ENCODE measurements at places on chromosomes 1 and 21.

DNA sequence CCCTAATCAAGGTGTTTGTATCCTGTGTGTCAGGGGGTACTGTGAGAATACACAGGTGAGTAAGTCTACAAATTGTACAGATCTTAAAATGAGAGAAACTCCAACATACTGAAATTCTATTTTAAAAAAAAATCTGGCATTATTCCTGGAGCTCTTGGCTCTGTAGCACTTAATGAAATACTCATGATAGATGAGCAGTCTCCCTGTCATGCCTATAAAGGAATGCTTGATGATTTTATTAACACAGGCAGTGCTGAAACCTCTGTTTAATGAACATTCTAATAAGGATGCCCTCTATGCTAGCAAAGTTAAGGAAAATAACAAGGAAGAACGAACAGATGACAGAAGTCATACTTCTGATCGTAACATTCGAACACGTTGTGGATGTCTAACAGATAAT, 233.9 kb upstream of the NEGR1 start:
- no peak for DNase-seq

DNA sequence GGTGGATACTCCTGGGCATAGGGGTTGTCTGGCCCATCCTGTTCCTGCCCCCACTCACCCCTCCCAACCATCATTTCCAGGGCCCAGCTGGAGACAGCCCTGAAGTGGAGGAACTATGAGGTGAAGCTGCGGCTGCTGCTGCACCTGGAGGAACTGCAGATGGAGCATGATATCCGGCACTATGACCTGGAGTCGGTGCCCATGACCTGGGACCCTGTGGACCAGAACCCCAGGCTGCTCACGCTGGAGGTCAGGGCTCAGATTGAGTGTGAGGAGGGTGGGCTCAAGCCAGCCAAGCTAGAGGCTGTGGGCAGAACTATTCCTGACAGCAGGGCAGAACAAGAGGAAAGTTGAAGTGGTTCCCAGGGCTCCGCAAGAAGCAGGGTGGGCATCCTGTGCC, 14.2 kb downstream of the RHOC start:
- DNase-seq, result no peak

DNA sequence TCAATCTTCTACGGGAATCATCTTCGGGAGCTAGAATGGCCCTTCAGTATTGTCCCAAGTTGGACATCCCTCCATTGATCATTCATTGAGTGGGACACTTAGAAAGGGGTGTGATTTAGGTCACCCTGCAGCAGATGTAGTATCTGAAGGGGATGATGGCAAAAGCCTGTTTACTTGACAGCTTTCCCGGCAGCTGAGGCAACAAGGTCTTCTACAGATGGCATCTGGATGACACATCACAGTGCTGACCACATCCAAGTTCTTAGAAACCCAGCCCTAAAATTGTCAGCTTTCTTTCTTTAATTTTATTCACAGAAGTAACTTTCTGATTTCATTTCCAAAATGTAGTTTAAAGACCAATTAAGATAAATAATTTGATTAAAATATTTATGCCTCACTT, 150.3 kb downstream of the AMY1C start:
- no peak for DNase-seq

- DNase-seq, result no peak
These were observed 33.1 kb upstream of the ZNF644 start for GRCh38 chr1:91054780-91055481.

DNA sequence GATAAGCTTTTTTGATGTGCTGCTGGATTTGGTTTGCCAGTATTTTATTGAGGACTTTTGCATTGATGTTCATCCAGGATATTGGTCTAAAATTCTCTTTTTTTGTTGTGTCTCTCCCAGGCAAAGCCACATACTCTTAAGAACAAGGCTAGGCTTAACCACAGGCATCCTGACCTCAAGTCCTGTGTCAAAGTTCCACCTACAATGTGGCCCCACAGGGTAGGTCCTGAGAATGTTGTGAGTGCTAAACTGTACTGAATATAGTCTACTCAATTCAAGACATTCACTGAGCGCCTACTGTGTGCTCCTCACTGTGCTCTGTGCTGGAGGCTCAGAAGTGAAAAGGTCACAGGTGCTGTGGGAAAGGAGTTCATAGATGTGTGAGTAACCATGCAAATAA, 20.6 kb downstream of the DDAH1 start:
- no peak for DNase-seq

DNA sequence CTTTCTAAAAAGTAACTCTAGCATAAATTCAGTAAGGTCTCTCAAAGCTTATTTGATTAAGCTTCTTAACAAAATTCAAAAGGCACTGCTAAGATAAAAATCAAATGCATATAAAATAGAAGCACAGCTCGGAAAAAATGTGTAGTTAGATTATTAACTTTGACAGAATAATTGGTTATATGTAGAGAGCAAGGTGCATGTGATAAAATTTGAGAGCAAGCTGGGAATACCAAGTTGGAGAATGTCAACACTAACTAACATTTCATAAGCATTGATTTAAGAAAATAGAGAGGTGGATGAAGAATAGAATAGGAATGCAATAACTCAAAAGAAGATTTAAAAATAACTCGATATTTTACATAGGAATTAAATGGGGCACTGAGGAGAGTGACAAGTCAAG, 204.5 kb upstream of the GREM2 start:
- no peak for DNase-seq

DNA sequence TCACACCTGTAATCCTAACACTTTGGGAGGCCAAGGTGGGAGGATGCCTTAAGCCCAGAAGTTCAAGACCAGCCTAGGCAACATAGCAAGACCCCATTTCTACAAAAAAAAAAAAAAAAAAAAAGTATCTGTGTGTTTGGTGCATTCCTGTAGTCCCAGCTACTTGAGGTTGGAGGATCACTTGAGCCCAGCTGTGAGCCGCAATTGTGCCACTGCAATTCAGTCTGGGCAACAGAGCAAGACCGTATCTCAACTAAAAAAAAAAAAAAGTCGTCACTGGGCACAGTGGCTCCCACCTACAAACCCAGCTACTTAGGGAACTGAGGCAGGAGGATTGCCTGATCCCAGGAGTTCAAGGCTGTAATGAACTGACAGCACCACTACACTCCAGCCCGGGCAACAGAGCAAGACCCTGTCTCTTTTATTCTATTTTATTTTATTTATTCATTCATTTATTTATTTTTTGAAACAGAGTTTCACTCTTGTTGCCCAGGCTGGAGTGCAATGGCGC, 8.6 kb upstream of the EIF4G3 start:
- DNase-seq, result no peak

GRCh38 chr1:173853074-173853473, 14.7 kb downstream of the GAS5 start:
- no peak for DNase-seq

DNA sequence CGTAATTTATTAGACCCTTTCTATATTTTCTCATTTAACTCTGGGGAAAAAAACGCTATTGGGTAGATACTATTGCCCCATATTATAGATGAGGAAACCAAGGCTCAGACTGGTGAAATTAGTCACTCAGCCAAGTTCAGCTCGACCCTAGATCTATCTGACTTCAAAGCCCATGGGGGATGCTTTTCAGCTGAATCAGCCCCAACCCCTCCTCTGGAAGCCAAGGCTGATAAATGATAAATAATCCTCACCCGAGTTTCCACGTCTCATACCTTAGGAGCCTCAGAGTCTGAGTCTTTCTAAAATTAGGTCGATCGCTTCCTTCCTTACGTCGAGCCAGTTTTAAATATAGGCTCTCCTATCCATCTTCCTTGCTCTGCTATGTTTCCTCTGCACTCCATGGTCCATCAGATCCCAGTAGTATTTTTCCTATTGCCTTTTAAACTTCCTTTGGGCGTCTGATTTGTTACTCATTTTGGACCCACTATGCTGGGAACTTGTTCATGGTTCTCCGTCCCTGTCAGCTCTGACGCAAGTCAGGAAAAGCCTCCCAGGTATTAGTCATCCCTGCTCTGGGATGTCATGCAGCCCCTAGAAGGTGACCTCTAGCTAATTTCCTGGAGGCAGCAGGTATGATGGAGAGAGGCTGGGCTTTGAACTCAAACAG, 122.8 kb downstream of the PLPP3 start:
- peak; percentile 16 for DNase-seq

GRCh38 chr1:112714313-112715263, 544 bp downstream of the PPM1J start:
- DNase-seq, result no peak

DNA sequence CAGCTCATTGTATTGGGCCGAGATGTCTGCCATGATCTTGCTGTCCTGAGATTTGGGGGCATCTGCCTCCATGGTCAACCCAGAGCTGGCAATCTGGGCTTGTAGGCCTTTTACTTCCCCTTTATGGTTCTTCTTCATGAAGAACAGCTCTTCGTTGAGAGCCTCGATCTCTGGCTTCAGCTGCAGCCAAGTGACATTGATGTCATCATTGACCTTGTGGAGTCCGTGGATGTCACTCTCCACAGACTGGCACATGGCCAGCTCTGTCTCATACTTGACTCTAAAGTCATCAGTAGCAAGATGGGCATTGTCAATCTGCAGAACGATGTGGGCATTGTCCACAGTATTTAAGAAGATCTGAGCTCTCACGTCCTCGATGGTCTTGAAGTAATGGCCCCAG, 29.2 kb downstream of the RAP1A start:
- no peak for DNase-seq

DNA sequence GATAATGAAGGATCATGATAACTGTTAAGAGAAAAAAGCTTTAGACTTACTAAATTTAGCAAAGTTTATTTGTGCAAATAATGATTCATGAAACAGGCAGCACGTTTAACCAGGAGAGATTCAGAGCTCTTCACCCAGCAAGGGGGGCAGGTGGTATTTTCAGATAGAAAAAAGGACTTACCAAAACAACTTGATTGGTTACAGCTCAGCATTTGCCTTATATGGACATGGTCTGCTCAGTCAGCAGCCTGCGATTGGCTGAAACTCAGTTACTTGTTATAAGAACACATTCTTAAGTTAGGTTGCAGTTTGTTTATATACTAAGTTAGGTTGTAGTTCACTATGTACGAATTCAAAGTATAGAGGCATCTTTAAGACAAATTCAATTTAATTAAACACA, 165.6 kb downstream of the DUSP10 start:
- peak; percentile 22 for DNase-seq

Measured in kidney glomerular epithelial cell (primary cell).